ENCODE measurements at places on chromosomes 2 and 18.
A peak's percentile ranks its signal among the peaks of the same experiment; 100 is the strongest.

DNA sequence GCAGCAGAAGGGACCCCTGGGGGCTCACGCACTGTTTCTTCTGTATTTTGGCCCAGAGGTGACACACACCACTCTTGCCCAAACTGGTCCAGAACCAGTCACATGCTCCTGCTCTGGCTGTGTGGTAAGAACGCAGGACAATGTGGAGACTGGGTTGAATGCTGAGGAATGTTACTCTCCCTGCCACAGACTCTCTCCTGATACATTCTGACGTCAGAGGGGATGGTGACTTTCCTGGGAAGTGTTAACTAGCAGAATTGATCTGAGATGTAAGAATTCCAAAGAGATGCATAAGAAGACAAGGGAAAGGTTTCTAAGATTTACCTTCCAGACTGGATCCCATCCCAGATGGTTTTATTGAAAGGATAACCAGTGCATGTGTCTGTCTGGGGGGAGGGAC is 100.8 kb downstream of the ASB1 start:
- no peak for DNase-seq

DNA sequence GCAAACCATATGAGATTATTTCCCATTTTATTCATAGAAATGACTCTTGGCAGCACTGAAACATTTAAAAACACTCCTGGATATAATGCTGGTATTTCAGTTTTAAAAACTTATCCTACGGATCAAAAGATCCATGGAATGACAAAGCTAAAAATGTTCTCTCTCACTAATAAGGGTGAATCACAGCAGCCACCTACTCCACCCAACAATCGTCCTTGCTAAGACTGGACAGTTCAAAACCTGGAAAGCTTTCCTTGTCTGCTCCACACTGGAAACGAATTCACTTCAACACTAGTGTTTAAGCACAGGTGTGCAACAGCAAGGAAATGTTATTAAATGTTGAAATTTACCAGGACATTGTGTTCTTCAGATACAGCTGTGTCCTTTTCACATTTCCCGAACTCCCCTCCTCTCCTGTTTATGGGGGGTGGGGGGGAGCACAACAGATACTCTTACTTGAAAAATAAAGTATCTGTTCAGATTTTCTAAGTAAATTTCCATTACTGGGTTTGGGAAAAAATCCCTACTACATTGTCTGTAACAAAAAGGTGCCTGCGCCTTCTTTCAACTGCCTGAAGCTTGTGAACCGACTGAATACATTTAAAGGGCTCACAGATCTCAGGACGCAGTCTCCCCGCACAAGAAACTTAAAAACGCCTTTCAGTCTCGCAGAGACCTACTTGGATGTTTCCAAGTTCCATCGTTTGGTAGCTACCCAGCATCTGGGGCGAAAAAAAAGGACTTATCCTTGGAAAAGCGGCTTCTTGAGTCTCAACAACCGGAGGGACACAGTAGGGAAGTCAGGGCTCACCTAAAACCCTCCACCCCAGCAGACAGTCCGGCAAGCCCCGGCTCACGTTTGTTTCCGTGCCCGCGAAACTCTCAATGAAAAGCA is 1.3 kb downstream of the YWHAQ start:
- DNase-seq, result no peak

- no peak for DNase-seq
Measured at GRCh38 chr2:17326717-17327116, 191.5 kb downstream of the RAD51AP2 start.

GRCh38 chr2:109438146-109438545 is 175.6 kb downstream of the SEPTIN10 start:
- DNase-seq, result no peak

GRCh38 chr2:71492112-71492511 is 38.8 kb downstream of the DYSF start:
- no peak for DNase-seq

DNA sequence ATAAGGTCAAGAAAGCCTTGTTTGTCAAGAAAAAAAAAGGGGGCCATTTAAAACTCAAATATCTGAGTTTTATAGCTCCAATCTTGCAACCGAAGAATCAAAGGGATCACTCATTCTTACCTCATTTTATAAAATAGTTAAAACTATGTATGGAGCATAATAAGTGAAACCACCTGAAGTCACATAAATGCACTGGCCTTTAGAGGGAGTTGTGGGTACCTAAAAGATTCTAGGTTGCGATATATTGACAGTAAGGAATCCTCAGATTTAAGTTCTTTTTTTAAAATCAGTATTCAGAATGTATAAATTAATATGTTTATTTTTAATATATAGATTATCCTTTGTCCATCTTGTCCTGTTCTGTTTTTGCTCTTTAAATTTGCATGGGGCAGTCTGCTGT is 3.4 kb downstream of the ARHGAP28 start:
- DNase-seq, result no peak

DNA sequence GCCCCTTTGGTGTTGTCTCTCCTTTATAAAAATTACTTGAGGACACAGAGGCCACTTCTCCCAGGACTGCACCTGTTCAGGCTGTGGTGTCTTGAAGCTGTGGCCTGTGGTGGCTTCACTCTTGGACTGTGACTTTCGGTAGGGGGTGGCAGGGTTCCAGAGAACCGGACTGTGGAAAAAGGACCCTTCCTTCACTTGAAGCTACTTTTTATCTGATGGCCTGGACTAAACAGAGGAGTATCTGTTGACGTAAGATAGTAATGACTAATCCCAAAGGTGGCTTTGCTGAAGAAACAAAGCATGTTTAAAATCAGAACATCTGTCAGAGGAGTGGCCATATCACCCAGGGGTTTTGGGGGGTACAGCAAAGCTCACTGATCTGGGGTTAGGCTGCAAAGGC is 60.8 kb downstream of the CENPO start:
- DNase-seq, result no peak

DNA sequence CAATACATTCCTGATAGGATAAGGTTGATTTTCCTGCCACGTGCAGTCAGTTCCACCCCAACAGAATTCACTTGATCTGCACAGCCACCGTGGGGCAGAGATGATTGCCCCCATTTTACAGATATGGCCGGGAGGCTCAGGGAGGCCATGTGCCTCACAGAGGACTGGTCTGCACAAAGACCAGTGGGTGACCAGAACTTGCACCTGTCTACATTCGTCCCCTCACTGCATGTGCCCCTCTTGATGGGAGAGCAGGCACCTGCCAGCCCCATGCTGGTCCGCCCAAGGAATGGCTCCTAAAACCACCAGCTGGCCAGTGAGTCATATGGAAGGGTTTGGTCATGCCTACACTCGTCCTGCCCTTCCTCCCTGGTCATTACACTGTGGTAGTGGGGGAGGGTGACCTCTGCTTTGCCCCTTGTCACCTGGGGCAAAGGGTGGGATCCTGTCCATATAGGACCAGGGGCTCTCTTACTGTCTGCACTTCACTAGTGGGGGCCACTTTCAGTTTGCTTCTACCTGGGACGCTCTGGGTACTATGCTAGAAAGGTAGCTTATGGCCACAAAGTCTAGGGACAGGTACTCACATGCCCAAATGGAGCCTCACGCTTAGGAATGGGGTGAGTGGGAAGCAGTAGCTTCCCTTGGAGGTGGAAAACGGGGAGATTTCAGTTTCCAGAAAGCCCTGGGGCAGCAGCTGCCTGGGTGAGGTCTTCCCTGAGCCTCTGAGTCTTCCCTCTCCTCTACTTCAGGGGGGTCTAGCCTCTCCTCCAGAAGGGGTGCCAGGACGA is 14.7 kb downstream of the RRM2 start:
- no peak for DNase-seq

- DNase-seq, result no peak
Measured at GRCh38 chr2:100413571-100413970, 3.9 kb downstream of the CHST10 start.

DNA sequence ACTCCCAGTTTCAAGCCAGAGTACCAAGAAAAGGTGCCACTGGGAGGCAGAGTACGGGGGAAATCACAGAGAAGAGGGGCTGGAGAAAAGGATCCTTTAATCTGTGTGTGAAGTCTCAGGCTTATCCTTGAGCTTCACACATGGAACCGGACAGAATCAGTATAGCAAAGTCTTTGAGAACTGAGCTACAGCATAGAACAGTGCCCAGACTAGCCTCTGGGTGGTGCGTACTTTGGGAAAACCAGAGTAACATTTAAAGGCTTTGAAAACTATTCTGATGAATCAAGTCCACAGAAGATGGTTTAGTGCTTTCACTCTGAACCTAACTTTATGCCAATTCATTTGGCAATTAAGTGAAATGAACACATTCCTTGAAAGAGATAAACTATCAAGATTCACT is 83.1 kb downstream of the BABAM2 start:
- no peak for DNase-seq

GRCh38 chr18:57219964-57220363 is 73.1 kb downstream of the BOD1L2 start:
- DNase-seq, result no peak

- no peak for DNase-seq
Measured at GRCh38 chr2:141020346-141020745, 1110.5 kb downstream of the LRP1B start.

- DNase-seq, result no peak
Measured at GRCh38 chr2:33404321-33404720, 72.1 kb upstream of the RASGRP3 start.

GRCh38 chr2:209942936-209943605 is 59.4 kb upstream of the RPE start:
- no peak for DNase-seq

- DNase-seq, result no peak
Measured at GRCh38 chr2:28282861-28283646, 109.6 kb upstream of the FOSL2 start.

- DNase-seq, result no peak
Measured at GRCh38 chr2:8324164-8324856, 357.5 kb upstream of the ID2 start.

DNA sequence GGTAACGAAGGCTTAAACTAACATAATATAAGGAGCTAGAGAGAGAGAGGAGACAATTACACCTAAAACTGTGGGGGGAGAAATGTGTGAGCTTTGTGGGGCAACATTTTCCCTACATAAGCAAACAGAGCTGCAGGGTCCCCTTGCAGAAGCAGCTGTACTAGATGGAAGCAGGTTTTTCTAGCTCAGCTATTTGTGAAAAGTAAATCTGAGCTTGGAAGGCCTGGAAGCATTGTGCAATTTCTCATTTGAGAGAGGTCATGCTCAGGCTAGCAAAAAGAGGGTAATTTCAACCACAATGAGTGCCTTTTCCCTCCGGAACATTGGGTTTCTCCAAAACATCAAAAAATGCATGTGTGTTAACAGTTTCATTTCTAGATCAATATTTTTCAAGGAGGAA is 130.0 kb downstream of the ARL4C start:
- no peak for DNase-seq

- no peak for DNase-seq
Measured at GRCh38 chr2:223947711-223948205, 2.6 kb upstream of the WDFY1 start.

- DNase-seq, result peak; percentile 43
Measured at GRCh38 chr2:120511536-120511935, 165.6 kb downstream of the INHBB start.

- no peak for DNase-seq
Measured at GRCh38 chr2:207898354-207898695, 127.0 kb downstream of the PLEKHM3 start.

DNA sequence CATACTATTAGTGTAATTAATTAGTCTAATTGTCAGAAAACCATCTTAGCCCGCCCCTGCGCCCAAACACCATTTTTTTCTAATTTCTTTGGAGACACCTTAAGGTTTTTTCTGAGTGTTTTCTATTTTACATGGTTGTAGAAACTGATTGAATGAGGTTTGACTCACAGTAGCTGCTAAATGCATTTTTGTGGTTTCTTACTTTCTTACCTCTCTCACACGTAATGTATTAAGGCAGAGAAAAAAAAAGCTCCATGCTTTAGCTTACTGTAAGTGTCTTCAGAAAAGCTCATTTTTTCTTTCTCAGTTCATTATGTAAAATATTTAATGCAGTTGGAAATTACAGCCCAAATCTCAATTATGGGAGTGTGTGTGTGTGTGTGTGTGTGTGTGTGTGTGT is 548.5 kb upstream of the LRRTM4 start:
- DNase-seq, result no peak

- no peak for DNase-seq
Measured at GRCh38 chr2:84969511-84970209, 1.3 kb upstream of the KCMF1 start.

DNA sequence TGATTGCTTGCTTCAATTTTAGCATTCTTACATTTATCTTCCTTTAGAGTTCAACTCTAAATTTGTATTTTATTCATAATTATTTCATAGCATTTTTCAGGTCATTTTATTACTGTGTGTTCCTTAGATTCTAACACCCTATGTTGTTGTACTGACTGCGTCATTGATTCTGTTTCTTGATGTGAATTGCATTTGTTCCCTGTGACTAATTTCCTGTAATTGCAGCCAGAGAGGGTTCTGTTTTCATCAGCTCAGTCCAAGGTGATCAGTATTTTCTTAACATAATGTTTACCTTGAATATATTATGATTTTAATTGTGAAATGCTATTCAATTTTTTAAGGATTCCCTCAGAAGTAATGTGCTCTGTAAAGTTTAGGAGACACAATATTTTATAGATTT is 970.2 kb upstream of the PIK3C3 start:
- no peak for DNase-seq

DNA sequence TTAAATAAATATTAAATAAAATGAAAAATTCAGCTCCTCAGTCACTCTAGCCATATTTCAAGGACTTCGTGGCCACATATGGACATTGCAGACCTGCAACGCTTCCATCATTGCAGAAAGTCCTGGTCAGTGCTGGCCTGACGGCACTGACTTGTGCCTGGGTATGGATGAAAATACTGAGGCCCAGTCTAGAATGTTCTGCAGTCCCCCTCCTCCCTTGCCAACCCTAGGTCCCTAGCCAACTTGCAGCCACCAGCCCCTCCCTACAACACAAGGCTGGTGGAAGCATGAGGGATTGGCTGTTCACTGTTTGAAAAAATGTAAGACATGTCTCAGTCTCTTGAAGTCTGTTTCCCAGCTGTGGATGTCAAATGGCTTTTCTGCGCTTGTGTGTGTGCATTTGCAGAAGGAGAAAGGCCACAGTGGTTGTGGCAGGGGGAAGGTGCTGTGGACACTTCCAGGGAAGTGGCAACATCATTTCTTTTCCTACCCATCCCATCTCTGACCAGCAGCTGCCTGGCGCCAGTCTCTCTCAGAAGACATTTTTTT is 9.9 kb downstream of the IGFBP5 start:
- no peak for DNase-seq

DNA sequence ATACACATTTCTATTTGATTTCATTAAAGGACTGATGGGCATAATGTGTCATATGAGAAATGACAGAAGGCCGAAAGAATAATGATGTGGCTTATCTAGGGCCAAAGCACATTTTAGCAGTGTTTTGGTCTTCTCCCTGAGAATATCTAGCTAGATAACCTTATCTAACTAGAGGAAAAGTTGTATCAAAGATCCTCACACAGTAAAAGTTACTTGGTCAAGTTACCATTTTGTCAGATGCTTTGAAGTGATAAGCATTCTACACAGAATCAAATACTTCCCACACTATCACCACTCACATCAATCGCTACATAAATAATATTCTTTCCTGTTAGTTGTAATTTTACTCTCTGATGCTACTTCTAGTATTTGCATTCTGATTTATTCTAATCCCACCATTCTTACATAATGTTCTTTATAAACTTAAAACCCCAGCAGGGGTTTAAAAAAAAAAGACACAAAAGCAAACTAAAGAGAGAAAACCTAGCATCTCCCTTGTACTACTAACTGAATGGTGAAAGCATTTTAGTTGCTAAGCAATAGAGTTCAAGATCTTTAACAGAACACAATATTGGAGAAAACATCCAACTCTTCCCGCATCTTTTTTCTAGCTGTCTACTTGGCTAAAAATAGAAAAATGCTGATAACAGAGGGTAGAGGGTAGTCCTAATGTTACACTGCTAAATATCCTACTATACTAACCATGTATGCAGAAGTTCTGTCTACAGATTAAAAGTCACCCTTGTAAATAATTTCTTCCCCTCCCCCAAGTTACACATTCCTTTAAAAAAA is 8.0 kb downstream of the XPO1 start:
- DNase-seq, result no peak
